ENCODE measurements at places on chromosomes 16 and 17.

- DNase-seq = no peak
Observed at GRCh38 chr17:28485049-28485448, 11.6 kb downstream of the SLC13A2 start.

DNA sequence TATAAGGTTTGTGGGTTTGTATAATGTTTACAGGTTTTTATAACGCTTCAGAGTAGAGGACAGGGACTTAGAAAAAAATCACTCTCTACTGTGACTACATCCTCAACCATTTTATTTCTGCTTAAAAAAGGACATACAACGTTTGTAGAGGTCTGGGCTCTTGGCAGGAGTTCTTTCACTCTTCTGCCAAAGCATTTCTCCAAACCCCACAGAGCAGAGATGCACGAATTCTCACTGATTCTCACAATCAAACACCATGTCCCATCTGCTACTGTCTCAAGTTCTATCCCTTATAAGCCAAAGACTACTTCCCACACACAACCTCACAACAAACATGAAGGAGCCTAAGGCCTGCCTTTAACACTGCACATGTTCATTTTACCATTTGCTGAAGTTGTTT, 7.0 kb upstream of the ANKFY1 start:
- DNase-seq = no peak

- no peak for DNase-seq
Observed at GRCh38 chr17:46122486-46122871, 70.8 kb downstream of the KANSL1 start.

- no peak for DNase-seq
Observed at GRCh38 chr17:77208217-77208808, 67.5 kb downstream of the SEC14L1 start.

DNA sequence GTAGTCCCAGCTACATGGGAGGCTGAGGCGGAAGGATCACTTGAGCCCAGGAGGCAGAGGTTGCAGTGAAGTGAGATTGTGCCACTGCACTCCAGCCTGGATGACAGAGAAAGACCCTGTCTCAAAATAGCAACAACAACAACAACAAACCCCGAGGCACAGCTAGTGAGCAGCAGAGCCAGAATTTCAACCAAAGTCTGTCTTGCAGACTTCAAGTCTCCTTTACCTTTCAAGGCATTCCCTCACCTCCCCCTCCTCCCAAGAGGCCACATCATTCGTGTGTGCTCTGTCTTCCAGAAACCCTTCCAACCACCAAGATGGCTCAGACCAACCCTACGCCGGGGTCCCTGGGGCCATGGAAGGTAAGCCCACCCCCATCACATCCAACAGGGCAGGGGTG, 2.2 kb downstream of the CRYBA1 start:
- no peak for DNase-seq

GRCh38 chr16:75109732-75110243, 6.8 kb downstream of the LDHD start:
- no peak for DNase-seq

GRCh38 chr17:2250140-2251095, 53.2 kb downstream of the SMG6 start:
- DNase-seq = no peak

DNA sequence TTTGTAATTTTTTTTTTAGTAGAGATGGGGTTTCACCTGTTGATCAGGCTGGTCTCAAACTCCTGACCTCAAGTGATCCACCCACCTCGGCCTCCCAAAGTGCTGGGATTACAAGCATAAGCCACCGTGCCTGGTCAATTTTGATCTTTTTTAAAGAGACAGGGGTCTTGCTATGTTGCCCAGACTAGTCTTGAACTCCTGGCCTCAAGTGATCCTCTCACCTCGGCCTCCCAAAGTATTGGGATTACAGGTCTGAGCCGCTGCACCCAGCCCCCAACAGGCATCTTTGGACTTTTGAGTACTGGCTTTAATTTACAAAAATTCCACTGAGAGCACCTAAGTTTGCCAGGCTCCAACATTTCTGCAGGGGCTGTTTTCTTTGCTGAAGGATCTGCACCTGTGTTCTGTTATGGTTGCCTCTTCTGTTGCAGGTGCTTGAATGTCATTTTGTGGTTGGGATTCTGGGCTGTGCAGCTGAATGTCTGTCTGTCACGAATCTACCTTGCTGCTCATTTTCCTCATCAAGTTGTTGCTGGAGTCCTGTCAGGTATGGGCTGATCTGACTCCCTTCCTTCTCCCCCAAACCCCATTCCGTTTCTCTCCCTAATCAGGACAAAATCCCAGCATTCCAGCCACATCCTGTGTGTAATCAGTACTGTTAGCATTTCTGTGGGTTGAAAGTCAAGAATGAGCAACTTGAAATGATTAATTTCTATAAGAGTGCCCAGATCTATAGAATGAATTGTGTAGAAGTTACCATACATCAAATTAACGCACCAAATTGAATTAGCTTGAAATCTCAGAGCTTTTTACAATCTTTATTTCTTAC, 8.5 kb downstream of the G6PC1 start:
- no peak for DNase-seq

DNA sequence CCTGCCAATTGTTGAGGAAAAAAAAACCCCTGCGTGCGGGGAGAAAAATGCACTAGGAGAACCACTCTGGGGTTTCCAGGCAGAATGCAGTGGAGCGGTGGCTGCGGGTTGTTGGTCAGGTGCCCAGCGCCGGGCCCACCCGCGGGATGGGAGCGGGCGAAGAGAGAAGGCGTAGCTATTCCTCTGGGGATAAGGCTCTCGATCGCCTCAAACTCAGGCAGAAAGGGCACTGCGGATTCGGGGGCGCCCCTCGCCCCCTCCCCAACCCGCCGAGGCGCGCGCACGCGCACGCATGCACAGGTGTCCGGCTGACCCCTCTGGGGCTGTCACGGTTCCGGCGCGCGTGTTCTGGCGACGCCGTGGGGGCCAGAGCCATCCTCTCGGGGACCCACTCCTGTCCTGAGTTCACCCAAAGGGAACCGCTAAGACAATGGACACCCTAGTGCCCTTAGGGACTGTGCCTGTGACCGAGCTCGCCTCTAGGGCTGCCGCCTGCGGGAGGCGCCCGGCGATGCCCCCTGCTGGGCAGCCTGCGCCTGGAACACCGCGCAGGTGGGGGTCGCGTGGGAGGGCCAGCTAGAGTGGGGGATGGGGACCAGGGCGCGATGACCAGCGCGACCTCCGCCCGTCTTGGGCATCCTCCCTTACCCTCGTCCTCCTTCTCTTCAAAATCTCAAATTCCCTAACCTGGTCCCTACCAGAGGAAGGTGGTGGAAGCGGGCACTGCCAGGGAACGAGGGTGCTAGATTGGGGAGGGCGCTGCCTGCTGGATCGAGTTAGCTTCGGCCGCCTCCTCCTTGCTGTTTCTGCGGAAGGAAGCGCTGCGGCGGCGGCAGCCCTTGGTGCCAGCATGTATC, 14.4 kb upstream of the CBX8 start:
- DNase-seq = no peak

DNA sequence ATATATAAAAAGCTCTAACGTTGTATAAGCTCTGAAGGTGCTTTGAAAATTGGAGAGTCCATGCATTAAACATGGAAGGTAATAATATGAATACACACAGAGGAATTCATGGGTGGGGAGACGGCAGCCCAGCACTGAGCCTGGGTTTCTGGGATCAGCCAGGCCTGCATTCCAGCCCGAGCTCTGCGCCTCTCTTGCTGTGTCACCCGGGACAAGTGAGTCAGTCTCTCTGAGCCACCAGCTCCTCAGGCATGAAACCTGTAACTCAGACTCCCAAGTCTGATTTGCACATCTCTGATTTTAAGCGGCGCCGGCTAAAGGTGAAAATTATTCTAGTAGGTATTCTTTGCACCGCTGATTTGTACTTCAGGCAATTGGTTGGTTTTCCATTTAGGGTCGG, 238.8 kb downstream of the MRTFB start:
- no peak for DNase-seq

- no peak for DNase-seq
Observed at GRCh38 chr16:23917621-23918020, 81.8 kb downstream of the PRKCB start.

DNA sequence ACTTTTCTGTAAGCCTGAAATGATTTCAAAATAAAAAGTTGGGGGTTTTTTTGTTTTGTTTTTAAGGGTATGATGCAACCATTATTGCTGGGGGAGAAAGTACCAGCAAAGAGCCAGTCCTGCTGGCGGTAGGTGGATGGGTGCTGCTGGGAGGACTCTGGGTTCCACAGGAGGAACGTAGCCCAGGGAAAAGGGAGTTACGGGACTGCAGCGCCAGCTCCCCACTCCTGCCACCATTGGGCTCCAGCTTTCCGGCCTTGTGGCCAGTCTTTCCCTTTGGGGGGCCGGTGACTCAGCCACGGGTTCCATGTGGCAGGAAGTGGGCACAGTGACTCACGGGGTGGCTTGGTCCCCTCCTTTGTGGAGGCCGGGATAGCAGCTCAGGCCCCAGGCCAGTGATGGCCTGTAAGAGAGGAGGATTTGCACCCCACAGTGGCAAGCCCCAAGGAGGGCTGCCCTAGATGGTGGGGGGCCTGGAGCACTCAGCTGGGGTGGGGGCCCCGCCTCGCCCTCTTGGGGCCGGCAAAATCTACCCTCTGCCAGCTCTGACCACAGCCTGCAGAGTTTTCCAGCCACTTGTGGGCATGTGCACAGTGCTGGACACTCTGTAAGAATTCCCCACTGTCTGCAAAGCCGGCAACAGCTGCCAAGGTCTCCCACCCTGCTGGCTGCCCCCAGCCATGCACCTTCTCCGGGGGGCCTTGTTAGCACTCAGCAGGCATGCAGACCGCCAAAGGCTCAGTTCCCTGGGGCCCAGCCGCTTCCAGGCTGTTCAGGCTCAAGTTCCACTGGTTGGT, 30.4 kb downstream of the SOCS3 start:
- DNase-seq = peak; percentile 67

DNA sequence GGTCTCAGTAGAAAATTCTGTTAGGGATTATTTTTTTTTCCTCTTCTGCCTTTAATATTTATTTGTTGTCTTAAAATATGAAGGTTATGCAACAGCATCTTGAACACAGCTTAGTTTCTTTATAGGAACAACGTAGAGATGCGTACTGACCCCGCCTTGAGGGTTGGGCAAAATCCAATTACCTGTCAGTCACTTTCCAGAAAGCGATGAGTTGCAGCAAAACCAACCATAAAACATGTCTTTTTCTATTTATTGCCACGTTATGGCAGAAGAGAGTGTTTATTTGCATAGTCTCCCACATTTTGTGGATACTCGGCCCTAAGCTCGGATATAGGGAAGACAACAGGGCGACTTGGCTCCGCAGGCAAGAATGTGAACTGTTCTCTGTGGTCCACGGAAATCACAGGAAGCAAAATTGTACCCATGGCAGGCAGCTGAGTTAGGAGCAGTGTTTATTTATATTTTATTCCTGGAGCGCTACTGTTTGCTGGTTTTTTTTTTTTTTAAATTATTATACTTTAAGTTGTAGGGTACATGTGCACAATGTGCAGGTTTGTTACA, 44.3 kb upstream of the CACNG5 start:
- no peak for DNase-seq

DNA sequence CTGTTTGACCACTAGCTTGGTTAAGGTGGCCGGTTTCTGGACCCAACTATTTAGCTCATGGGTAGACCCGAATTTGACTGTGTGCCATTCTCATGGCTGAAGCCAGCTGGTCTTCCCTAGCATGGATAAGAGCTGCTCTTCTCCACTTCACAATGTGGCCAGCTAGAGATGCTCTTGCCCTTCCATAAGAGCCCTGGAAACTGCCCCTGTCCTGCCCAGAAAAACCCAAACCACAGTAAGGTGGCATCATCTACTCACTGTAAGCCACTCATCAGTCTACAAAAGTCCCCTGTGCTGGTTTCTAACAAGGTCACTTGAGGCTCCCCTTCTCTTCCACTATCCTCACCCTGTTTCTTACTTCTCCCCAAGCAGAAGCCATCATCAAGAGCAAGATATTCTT, 165.1 kb downstream of the HS3ST2 start:
- DNase-seq = no peak

DNA sequence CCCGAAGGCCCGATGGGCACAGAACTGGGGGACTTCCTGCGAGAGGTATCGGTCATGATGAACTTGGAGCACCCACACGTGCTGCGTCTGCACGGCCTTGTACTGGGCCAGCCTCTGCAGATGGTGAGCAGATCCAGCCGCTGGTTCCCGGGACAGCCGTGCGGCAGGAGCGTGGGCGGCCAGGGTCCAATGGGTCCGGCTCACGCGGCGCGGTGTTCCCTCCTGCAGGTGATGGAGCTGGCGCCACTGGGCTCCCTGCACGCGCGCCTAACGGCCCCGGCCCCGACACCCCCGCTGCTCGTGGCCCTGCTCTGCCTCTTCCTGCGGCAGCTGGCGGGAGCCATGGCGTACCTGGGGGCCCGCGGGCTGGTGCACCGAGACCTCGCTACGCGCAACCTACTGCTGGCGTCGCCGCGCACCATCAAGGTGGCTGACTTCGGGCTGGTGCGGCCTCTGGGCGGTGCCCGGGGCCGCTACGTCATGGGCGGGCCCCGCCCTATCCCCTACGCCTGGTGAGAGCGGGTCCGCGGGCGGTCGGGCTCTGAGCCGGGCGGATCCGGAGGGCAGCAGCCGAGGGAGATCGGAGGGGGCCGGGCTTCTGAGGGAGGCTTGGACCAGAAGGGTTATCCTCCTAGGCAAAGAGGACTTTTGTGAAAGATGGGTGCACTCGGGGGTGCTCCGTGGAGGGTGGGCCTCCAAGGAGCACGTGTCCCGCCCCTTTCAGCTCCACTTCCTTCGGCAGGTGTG, 3.0 kb downstream of the TNK1 start:
- peak; percentile 89 for DNase-seq

GRCh38 chr17:81651692-81652091, 4.7 kb downstream of the PDE6G start:
- no peak for DNase-seq

- DNase-seq = no peak
Observed at GRCh38 chr17:28404461-28404811, 1.6 kb downstream of the SLC46A1 start.

DNA sequence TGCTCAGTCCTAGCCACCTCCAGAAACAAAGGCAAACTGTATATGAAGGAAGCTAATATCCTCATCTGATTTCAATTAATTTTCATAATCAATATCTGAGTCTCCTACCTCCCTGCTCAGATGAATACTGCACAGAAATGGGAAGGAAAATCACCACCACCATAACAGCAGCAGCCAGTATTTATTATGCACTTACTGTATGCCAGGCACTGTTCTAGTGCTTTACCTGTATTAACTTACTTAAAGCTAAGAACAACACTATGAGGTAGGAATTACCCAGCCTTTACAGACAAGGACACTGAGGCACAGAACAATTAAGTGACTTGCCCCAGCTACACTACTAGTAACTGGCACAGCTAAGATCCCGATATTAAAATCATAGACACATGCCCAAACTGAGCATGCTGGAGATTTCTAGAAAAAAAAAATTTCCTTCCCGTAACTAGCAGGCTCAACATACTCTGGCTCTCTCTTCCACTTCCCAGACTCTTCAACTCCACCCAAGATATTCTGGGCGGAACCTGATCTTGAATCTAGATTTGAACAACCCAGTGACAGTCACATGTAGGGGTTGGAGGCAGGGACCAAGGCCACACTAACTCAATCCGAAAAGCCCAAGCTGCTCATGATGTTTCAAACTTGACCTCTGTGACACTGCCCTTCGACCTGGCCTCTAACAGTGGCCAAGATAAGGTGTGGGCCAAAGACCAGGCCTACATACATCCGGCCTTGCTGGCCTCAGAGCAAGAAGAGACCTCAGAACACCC, 3.9 kb downstream of the TRIM25 start:
- no peak for DNase-seq

Measured in activated CD8-positive, alpha-beta memory T cell treated with anti-CD3 and anti-CD28 coated beads, Interleukin-2, amount 50 U/mL, for 48 hours (primary cell).